Foreskin keratinocyte (primary cell): ENCODE measurements at places on chromosomes 1 and 21.

GRCh38 chr21:40146216-40146837, 279.1 kb downstream of the PCP4 start:
- peak; percentile 33 for DNase-seq

- no peak for DNase-seq
These were observed 112.1 kb downstream of the DTL start for GRCh38 chr1:212147581-212148033.

DNA sequence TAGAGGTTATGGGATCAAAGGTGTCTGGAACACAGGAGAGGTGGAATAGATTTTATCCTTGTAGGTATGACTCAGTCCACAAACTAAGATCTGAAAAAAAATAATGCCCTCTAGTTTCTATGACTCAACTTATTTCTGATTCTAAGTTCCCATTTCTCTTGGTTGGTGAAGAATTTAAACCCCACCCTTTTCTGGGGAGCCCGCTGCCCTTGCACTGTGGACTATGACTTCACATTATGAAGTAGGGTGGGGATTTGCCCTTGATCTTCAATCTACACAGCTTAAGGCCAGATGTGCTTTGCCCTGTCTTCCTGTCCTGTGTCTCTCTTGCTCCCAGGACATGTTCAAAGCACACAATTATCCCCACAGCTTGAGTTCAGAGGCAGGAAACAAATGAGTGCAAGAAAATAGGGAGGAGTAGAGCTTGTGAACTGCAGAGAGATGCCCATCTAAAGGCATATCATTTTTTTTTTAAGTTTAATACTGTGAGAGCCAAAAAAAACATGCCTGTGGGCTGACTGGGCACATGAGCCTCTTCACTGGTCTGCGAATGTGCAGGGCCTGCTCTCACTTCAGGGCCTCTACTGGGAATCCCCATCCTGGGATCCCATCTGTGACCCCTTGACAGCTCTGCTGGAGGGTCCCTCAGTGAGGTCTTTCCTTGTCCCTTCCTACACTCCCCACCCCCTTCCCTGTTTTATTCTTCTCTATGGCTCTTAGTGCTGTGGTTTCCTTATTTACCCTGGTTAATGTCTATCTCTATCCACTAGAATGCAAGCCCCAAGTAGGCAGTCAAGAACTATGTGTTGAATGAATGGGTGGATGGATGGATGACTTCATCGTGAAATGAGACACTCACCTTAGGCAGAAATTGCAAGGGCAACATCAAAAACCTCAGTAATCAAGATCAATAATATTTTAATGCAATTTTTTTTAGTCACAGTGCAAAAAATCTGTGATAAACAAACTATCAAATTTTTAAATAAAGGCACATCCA, 61.5 kb downstream of the CD58 start:
- DNase-seq: peak; percentile 87

DNA sequence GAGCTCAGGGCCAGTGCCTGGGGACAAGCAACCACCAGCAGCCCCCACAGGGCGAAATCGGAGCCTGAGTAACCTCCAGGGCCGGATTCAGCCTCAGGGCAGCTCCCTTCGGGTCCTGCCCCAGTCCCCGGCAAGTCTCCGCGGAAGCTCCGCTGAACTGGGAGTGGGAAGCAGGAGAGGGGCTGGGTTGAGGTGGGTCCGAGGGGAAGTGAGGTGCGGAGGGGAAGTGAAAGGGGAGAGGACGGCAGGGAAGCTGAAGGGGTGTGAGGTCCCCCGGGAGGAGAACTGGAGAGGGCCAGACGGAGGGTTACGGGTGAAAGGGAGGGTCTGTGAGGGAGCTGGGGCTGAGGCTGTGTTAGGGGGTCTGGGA, 560 bp downstream of the PADI2 start:
- DNase-seq: no peak

DNA sequence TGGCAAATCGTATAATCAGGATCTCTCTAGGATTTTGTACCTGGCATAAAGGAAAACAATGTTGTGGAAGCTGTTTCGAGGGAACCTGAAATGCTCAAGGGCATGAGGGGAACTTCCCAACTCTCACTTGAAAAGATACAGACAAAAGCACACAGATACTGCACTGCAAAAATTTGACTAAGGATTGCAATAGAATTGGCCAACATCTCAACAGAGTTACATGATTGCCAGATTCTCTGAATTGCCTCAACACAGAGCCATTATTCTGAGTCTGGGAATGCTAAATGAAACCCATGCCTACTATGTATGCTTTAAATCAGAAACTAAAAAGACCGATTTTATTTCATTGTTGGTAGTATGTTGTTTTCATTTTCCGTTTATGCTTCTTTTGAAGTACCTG, 16.0 kb downstream of the KRTAP19-8 start:
- DNase-seq: no peak

DNA sequence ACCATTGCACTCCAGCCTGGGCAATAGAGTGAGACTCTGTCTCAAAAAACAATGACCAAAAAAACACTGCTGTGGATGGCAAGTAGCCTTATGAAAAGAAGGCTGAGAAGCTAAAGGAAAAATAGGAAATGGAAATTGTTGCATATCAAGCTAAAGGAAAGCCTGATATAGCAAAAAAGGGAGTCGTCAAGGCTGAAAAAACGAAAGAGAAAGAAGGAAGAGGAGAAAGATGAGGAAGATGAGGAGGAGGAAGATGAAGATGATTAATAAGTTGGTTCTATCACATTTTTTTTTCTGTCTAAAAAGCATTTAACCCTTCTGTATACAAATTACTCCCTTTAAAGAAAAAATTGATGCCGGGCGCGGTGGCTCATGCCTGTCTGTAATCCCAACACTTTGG, 10.2 kb upstream of the PRDX1 start:
- no peak for DNase-seq

- no peak for DNase-seq
These were observed 54.6 kb upstream of the RWDD3 start for GRCh38 chr1:95179205-95179986.

DNA sequence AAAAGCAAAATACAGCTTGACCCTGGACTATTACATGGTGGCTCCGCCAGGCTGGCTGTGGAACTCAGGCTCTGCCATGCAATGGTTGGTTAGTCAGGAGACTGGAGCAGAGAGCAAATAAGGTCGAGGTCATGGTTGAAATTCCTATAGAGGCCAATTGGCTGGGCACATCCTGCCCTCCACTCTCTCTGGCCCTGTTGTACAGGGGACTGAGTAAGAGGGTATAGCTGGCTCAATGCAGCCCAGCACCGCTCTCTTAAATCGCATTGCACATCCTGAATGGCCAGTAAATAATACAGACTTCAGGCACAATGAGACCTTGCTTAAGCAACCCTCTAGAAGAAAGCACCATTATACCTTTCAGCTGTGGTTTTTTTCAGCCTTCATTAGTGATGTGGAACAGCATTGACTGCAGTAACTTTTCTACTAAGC, 59.3 kb upstream of the PPP2R5A start:
- DNase-seq: no peak

- peak; percentile 73 for DNase-seq
These were observed at the start of gene NEK7 for GRCh38 chr1:198156745-198157240. NEK7 (plus strand) TSS chr1:198156998; CDS start chr1:198232581, 75,583 bp downstream.

DNA sequence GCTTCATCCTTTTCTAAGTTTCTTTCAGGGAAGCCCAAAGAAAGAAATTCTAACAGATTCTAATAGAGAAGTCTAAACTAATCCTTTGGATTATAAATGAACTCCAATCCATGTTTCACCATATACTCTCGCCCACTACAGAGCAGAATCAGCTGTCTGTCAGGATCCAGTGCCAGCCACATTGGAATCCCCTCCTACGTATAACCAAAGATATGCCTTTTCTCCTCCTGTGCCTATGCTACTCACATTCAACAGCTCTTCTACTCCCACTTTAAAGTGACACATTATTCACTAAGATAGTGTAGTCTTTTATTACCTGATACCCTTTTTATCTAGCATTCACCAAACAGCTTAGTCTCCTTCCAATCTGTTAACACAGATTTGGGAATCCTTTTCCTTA, 3.1 kb downstream of the ETV3 start:
- DNase-seq: no peak

DNA sequence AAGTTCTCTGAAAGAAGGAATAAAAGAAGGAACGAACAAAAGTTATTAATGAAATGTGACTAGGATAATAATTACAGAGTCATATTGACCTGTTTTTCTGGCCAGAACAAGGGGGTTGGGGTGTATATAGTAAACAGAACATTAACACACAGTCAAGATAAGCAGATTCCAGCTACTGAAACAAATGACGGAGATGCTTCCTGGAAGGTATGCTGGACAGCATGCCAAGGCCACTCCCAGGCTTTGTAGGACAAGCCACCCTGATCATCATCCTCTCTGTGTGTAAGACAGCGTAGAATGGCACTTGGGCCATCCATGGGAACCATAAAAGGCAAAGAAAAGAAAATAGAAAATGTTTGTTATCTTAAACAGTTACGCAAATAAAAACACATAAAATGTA, 120.7 kb downstream of the TGFBR3 start:
- DNase-seq: no peak

DNA sequence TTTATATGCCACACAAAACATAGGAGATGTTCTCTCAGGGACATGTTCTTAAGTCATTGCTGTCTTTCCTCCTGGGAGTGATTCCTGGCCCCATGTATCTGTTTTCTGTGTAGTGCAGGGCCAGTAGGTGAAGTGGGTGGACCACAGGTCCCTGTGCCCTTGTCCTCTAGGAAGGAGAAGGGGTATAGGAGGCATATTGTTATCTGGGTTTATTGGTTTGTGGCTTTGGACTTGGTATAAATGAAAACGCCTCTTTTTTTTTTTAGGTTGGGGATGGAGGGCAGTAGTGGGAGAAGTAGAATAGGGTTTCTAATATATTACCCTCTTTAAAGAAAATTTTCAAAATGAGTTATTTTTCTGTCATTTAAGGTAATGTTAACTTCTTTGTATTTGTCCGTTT, 29.4 kb downstream of the DYRK1A start:
- no peak for DNase-seq

- DNase-seq: no peak
These were observed 788 bp upstream of the TXNIP start for GRCh38 chr1:145997016-145997717.

DNA sequence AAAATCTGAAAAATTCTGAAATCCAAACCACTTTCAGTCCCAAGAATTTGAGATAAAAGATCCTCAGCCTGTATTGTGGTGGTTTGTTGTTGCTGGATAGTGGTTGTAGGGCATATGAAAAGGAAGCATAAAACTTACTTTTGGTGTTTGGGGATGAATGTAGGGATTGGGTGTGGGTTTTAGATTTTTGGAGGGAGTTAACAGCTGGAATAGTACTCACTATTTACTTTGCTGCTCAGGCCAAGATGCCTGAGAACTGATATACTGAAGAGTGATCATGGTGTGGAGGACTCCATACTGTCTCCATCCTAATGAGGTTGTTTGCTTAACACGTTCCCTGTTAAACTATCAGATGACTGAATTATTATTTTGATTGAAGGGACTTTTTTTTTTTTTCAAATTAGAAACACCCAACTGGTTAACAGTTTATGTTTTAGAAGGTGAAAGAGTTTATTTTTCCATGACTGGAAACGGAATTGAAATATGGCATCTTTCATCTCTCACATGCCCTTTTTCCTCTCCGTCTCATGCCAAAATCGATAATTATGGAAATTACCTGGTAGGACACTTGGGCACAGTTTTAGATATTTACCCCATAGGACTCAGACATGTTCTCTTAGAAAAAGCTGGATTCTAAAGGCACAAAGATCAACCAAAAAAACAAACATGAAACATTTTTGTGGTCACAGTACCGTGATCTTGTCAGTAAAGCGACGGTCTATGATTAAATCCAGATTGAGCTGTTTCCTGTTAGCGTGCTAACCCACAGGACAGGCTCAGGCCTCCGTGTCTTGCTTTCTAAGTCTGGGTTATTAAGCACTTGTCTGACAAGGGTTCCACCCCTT, 37.3 kb downstream of the RGL1 start:
- DNase-seq: no peak

- DNase-seq: no peak
These were observed 13.2 kb downstream of the ZMYND12 start for GRCh38 chr1:42442662-42443061.

DNA sequence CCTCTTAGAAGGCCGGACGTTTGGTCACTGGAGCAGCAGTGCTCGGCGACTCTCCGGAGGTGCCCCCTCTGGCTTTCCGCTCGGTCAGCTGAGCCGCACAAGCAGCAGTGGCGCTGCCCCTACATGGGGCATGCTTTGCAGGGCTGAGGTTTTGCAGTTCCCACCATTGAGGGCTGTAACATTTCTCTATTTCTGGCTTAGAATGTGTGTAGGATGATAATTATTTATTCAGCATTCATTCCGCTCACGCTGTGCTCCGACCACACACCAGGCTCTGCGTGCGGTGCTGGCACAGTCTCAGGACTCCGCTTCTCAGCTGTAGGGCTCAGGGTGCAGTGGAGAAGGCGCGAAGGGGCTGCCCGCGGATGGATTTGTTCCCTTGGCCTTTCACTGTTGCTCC, 119.5 kb downstream of the PCBP3 start:
- DNase-seq: no peak

- DNase-seq: no peak
These were observed 75.5 kb downstream of the JAK1 start for GRCh38 chr1:64890699-64891447.

GRCh38 chr21:37829447-37829846, 86.8 kb downstream of the KCNJ6 start:
- DNase-seq: peak; percentile 54

GRCh38 chr1:237769916-237770315, 120.8 kb downstream of the ZP4 start:
- DNase-seq: no peak

DNA sequence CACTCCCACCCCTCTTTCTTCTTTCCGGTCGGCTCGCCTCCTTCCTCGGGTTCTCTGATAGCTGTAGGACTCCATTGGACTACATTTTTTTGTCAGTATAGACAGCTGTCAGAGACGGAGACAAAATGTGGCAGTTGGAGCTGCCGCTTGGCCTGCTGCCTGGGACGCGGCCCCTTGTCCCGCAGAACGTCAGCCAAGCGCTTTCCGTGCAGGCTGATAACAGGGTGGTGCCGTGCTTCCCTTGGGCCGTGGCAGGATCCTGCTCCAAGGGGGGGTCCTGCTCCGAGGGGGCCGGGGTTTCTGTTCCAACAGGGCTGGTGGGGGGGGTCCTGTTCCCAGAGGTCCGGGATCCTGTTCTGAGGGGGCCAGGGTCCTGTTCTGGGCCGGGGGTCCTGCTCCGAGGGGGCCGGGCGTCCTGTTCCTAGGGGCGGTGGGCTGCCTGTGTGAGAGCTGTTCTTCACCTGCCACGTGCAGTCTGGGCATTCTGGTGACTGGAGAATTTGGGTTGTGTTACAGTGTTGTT, 4.9 kb downstream of the SKI start:
- no peak for DNase-seq

- no peak for DNase-seq
These were observed 60.1 kb downstream of the PKN2 start for GRCh38 chr1:88744142-88744541.

DNA sequence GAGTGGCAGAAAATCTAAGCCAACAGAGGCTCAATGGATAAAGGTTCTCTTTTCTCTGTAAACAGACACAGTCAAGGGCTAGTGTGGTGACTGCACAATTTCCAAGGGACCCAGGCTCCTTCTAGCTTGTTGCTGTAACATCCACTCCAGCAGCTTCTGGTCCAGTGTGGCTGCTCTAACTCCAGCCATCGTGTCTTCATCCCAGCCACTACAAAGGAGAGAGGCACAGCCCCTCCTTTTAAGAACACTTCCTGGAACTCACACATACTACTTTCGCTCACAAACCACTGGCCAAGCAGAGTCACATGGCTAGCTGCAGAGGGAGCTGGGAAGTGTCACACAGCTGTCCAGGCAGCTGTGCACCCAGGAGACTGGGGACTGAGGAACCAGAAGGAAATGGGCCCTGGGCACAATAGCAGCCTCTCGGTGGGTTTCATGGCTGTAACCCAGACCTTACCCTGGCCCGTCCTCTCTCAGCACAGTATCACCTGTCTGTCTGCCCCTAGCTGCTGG, 188.6 kb upstream of the VAMP3 start:
- DNase-seq: no peak

- DNase-seq: peak; percentile 92
These were observed 33.2 kb downstream of the CAMSAP2 start for GRCh38 chr1:200771625-200772555.
